ENCODE measurements at places on chromosomes 11 and 22. TPM values are rescaled to one million over a fixed set of nuclear protein-coding genes. Genes with fewer than 3 reads are reported as not detected.

- no peak for DNase-seq
These were observed 455.9 kb upstream of the CNTN5 start for GRCh38 chr11:98564881-98565280.

DNA sequence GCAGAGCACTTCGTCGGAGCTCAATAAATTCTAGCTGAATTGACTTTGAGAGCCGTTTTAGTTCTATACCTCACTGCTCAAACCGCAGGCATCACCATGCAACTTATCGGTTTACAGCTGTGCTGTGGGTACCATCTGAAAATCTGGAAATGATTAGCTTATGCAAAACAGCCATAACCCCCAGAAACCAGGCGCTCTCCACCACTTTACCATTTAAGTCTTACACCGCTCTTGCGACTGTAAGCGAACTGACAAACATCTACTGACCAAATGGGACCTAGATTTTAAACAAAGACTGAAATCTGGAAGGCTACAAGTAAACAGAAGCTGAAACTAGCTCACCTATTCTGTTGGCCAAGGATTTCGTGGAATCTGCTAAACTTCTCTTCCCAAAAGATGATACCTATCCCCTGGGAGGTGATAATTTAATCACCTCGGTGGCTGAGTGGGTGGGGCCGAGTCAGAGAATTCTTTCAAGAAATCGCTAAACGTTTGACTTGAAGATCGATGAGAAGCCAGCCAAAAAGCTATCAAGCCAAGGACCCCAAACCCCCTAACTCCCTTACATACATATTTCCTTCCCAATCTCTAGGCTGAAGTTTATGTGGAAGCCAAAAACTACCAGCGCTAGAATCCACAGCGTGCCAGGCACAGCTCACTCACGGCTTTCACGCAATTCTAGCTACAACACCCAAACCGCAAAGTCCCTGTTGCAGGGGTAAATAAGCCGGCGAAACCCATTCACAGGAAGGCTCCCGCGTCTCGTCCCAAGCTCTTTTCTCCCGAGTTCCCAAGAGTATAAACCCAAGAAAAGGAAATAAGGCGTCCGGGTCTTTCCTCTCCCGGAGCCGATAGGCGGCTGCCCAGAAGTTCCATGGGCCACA lies 644 bp downstream of the SPTY2D1 start:
- DNase-seq = no peak

- DNase-seq = peak; percentile 33
These were observed 557 bp downstream of the GTPBP1 start for GRCh38 chr22:38706101-38706900.

DNA sequence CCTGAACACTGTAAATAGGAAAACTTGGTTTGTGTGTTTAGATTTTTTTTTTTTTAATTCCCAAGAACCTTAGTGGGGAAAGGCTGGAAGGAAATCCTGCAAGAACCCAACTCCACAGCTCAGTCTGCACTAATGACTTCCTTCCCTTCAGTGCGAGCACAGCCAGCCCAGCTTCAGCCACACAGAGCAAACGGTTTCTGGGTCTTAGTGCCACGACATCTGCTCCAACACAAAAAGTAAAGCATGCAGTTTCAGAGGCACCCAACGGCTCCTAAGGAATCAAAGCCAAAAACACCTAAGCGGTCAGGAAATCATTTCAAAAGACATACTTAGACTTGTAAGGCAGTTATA lies 236.1 kb downstream of the TTC28 start:
- DNase-seq = no peak

DNA sequence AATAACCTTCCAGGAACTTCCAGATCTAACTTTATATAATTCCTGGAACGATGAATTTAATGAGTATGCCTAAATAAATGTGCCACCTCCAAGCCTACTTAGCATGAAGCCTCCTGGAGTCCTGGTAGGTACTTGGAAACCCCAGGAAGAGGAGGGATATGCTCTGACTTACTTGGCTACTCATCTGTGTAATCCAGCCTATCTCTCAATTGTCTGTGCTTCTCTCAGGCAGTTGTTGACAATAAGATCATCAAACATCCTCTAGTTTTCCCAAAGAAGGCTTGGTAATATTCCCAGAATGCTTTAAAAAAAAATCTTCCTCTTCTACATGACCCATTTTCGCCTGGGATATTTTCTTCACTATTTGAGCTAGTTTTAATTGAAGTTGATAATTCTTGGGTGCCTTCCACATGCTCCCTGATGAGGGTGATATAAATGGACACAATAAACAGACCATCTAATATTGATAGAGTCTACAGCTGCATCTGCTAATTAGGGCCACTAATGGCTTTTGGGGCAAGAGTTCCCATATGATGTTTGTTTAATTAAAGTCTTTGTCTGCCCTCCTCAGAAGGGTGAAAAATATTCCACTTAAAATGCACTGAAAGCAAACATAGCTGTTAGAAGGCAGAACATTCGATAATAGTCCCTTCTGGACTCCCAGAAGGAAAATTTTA lies 75.5 kb upstream of the RAB38 start:
- DNase-seq = no peak

GRCh38 chr22:36247955-36248354 lies 5.0 kb upstream of the APOL1 start:
- DNase-seq = no peak

GRCh38 chr11:35711173-35711910 lies 48.8 kb downstream of the TRIM44 start:
- no peak for DNase-seq

Gene APOA5
- not detected for total RNA-seq

Gene OR4A16
- total RNA-seq = not detected

Gene GTSE1
- 23.8 TPM for total RNA-seq

Gene MISFA
- total RNA-seq = 0.74 TPM

Gene CCND1
- 109 TPM for total RNA-seq

Measured in foreskin keratinocyte (primary cell).